ENCODE measurements at places on chromosomes 5 and 9. TPM values are rescaled to one million over a fixed set of nuclear protein-coding genes. Genes with fewer than 3 reads are reported as not detected.

Gene GEMIN5
- total RNA-seq = 10.6 TPM

Gene BAAT
- total RNA-seq = not detected

Gene AIF1L
- not detected for total RNA-seq

Gene DCTN3
- total RNA-seq = 130 TPM

Gene GGTA1
- total RNA-seq = not detected

Gene RGS14
- total RNA-seq = 6.4 TPM

Gene OMD
- not detected for total RNA-seq

Gene GPR21
- total RNA-seq = 0.65 TPM

Gene PCDHA9
- total RNA-seq = not detected

Gene TRMT10B
- 1.5 TPM for total RNA-seq

Gene IFNA21
- total RNA-seq = not detected

Gene GBGT1
- 3.1 TPM for total RNA-seq

Gene GFPT2
- 49.1 TPM for total RNA-seq
